A549 treated with RU486 at 1 μM for 4 hours (cell line): ENCODE measurements at places on chromosomes 3 and 15. TPM values are rescaled to one million over a fixed set of nuclear protein-coding genes. Genes with fewer than 3 reads are reported as not detected.

CD200 gene
- total RNA-seq: not detected in 5 replicates

SYNPR gene
- not detected in 5 replicates for total RNA-seq

THRB gene
- 0.78 to 1.8 TPM (median 1.4 TPM) in 5 replicates for total RNA-seq

ADCY5 gene
- 0.09 to 0.81 TPM (median 0.50 TPM) in 5 replicates for total RNA-seq

PDHB gene
- total RNA-seq: 56.2 to 68.2 TPM (median 63.3 TPM) in 5 replicates

INSYN1 gene
- total RNA-seq: 1.2 to 2.4 TPM (median 2.0 TPM) in 5 replicates

FGD5 gene
- 0.05 to 0.16 TPM in 2 of 5 replicates, not detected in the others for total RNA-seq

CRABP1 gene
- 1.5 to 2.0 TPM (median 1.8 TPM) in 5 replicates for total RNA-seq

NEIL1 gene
- total RNA-seq: 1.1 to 2.6 TPM (median 2.4 TPM) in 5 replicates

CTXN2 gene
- 0.02 TPM in 1 of 5 replicates, not detected in the others for total RNA-seq

CFAP100 gene
- not detected in 5 replicates for total RNA-seq

ADGRG7 gene
- total RNA-seq: not detected in 5 replicates

RTP1 gene
- not detected in 5 replicates for total RNA-seq

NANOGP8 gene
- not detected in 5 replicates for total RNA-seq

GNAT1 gene
- not detected in 5 replicates for total RNA-seq

ADAMTS17 gene
- total RNA-seq: 0.03 to 0.09 TPM (median 0.07 TPM) in 3 of 5 replicates, not detected in the others

STRA6 gene
- total RNA-seq: 41.7 to 72.7 TPM (median 62.4 TPM) in 5 replicates

MYO5C gene
- 5.0 to 6.0 TPM (median 5.5 TPM) in 5 replicates for total RNA-seq
